ENCODE measurements at places on chromosomes 16 and 17.

DNA sequence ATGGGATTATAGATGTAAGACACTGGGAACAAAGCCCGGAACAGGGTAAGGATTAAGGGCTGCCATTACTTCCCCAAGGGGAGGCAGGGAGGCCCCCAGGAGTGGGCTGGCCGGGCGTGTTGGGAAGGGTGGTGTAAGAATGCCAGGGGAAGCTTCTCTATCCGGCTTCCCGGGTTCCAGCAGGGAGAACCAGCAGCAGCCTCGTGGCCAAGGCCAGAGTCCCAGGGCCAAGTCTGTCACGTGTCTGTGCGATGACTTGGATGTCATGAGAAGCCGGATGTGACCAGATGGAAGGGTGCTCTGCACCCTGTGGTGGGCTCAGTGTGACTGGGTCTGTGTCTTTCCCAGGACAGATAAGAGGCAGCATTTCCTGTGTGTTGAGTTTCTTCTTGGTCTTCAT lies 52.1 kb downstream of the SCNN1B start:
- DNase-seq: no peak

DNA sequence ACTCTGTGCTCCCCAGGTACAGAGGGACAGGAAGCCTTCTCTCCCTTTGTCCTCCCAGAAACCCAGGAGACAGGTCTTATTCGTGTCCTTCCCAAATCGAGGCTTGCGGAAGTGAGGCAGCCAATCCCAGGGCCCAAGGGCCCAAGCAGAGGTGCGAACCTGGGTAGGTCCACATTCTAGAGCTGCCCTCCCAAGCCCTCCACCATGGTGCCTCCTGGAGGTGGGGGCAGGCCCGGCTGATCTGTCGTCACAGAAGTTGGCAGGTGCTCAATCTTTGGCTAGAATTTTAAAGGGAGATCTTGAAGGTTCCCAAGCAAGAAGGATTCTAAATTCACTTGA lies 21.5 kb downstream of the MRC2 start:
- DNase-seq: no peak

DNA sequence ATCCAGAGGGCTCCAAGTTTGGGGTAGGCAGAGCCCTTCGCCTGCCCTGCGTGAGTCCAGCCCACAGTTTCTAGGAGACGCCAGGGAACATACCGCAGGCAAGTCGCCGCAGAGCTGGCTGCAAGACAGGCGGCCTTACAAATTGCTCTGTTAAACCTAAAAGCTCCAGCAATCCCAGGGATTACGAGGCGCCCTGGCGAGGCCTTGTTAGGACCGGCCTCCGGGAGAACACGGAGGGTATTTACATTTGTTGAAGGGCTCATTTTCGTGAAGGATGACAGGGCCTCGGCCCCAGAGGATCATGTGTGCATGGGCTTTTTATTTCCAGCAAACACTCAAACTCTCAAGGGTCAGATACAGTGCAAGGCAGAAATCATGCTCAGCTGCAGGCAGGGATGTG lies 77.6 kb upstream of the FOXF1 start:
- DNase-seq: no peak

DNA sequence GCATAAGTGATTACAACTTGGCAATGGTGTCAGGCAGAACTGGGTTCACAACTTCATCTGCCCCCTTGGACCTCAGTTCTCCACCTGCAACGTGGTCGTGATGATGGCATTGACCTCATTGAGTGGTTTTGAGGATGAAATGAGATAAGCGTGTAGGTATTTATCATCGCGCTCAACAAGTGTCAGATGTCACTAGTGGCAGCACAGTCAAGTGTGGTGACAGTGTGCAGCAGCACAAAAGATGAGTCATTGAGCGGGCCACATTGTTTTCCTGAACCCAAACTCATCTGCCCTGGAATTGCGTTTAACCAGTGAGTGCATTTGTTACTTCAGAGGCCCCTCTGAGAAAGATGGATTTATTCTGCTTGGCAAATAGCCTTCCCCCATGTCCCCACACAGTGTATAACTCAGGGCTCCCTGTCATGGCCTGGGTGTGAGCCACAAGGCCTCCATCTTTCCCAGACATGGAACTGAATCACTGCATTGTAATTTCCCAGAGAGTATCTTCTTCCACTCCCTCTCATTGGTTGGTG lies 20.9 kb downstream of the IRX3 start:
- DNase-seq: no peak

- peak; percentile 35 for DNase-seq
These were observed 2.7 kb upstream of the TMIGD1 start for GRCh38 chr17:30336369-30337171.

GRCh38 chr17:80978499-80979497 lies 12.8 kb upstream of the CHMP6 start:
- DNase-seq: no peak

DNA sequence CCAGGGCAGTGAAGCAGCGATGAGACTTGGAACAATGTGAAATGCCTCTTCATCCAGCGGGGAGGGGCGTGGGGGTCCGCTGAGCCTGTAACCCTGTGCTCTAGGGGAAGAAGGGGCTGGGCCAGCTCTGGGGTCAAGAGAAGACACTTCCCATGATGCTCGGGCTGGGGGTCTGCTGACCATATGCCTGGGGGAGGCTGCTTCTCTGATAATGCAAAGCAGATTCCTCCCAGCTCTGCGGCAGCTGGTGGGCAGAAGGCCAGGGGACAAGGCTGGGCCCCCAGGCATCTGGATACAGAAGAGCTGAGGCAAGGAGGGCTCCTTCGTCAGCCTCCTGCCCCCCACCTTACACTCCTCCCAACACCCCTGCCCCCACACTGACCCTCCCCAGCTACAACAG lies 24.7 kb downstream of the NGFR start:
- no peak for DNase-seq

GRCh38 chr16:67664258-67664657 lies 2.3 kb downstream of the ENKD1 start:
- no peak for DNase-seq

All from stimulated activated CD8-positive, alpha-beta memory T cell treated with anti-CD3 and anti-CD28 coated beads, Interleukin-4, amount 100 ng/mL, for 1 hour (primary cell).